ENCODE measurements at places on chromosomes 11 and 22. TPM values are rescaled to one million over a fixed set of nuclear protein-coding genes. Genes with fewer than 3 reads are reported as not detected.

The TRPC6 gene
- total RNA-seq = 53.4 TPM

DNA sequence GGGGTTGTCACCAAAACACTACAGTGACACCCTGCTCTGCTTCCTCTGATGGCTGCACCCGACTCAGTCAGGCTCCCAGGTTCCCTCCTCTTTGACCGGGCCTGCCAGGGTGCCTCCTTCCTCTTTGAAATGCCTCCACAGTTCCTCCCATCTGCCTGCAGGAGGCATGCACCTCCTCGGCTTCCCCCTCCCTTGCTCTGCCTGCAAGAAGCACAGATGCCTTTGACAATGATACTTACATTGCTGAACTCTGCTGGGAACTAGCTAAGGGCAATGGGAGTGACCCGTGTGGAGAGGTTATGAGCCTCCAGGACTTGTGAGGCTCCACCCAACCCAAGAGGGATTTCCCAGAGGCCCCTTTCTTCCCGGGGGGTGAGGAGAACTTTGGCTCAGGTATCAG is 674.1 kb downstream of the OPCML start:
- no peak for DNase-seq

- DNase-seq = no peak
Measured at GRCh38 chr11:26946257-26946716, 47.6 kb upstream of the FIBIN start.

The ZP1 gene
- 0.96 TPM for total RNA-seq

The PAFAH1B2 gene
- total RNA-seq = 117 TPM

GRCh38 chr22:34950489-34950888 is 115.5 kb upstream of the ISX start:
- DNase-seq = peak; percentile 76

GRCh38 chr11:34209809-34210208 is 104.4 kb downstream of the NAT10 start:
- no peak for DNase-seq

Measured in umbilical cord (tissue), 2 donors.